Stimulated activated CD4-positive, alpha-beta T cell treated with anti-CD3 and anti-CD28 coated beads, TNF-alpha, amount 100 ng/mL, for 48 hours (primary cell): ENCODE measurements at places on chromosomes 3 and 15.

DNA sequence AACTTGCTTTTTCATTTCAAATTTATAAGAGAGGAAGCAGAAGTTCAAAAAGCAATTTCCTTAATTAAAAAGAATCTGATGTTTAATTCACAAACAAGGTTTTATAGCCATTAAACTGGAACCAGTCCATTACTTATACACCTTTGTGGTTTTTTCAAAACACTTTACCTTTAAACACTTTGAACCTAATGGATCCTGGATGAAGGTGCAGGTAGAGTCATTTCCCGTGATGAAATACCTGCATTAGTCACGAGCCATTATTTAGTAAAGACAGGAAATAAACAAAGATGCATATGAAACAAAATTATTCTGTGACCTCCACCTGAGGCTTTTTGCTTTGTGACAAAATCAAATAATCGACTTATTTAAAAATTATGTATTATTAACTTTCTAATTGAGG is 341.7 kb upstream of the UBE2E2 start:
- no peak for DNase-seq

- no peak for DNase-seq
These were observed 28.1 kb downstream of the CPNE4 start for GRCh38 chr3:132006605-132007204.

GRCh38 chr3:73364517-73364916 is 260.2 kb downstream of the PDZRN3 start:
- no peak for DNase-seq

GRCh38 chr3:120460181-120460790 is 9.5 kb upstream of the FSTL1 start:
- DNase-seq = no peak

DNA sequence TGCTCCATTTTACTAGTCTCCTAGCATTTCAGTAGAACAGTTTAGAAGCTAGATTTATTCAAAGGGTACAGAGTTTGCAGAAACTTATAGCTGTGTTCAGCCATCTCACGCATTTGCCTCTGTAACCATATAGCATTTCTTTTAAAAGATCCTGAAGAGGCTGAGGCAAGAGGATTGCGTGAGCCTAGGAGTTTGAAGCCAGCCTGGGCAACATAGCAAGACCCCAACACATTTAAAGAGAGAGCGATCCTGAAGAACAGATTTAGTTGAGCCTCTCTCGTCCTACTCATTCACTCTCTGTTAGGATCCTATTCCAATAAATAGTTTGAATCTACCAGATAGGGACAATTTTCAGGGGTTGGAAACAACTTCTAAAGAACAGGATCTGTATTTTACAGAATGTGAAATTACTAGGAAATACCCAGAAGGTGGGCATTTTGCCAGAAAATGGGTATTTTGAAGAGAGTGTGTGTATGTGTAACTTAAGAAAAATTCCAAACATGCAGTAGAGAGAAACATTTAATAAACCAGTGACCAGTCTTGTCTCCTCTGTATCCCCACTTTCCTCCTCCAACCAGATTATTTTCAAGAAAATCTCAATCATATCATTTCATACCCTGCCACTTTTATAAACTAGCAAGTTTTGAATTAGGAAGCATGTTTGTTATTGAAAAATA is 4.5 kb downstream of the EIF3J start:
- no peak for DNase-seq
